ENCODE measurements at places on chromosomes 6 and 20. TPM values are rescaled to one million over a fixed set of nuclear protein-coding genes. Genes with fewer than 3 reads are reported as not detected.

The ZNF165 gene
- total RNA-seq, result 0.43 TPM

The PDE10A gene
- 4.4 TPM for total RNA-seq

The BAG2 gene
- total RNA-seq, result 14.1 TPM

The TP53INP2 gene
- 2.8 TPM for total RNA-seq

The CYP39A1 gene
- 0.03 TPM for total RNA-seq

The GHRH gene
- not detected for total RNA-seq

The EYA2 gene
- total RNA-seq, result not detected

The EDEM2 gene
- total RNA-seq, result 37.6 TPM

The CDSN gene
- not detected for total RNA-seq

GRCh38 chr20:1196634-1197033, 6.6 kb upstream of the C20orf202 start:
- DNase-seq, result no peak

DNA sequence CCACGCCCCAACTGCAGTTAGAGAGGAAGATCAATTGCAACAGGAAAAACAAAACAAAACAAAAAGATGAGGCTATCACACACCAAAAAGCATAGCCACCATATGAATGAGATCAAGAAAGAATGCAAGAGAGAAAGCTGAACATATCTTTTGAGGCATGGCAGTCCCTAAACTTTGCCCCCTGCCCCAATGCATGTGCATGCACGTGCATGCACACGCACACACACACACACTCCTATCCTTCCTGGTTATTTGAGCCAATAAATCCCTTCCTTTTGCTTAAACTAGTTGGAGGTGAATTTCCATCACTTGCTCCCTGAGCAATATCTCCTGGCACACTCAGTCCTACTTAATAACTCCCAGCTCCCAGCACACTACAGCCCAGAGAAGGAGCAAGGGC, 48.6 kb upstream of the FOXP4 start:
- DNase-seq, result no peak

DNA sequence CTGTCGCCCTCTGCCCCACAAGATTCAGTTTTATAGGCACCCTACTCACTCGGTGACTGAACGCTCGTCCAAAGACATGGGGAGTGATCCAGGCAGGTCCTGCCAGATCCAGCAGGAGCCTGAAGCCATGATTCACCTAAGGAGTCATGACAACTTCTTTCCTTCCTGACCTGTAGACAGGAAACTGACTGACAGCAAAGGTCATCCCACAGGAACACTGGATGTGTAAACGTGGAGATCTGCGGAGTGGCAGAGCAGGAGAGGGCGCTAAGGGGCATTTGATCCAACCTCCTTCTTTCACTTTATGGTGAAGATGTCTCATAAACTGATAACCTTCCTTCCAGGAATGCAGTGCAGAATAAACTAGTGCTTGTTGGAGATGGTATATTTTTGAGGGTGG, 192.2 kb downstream of the GJA10 start:
- peak; percentile 93 for DNase-seq

DNA sequence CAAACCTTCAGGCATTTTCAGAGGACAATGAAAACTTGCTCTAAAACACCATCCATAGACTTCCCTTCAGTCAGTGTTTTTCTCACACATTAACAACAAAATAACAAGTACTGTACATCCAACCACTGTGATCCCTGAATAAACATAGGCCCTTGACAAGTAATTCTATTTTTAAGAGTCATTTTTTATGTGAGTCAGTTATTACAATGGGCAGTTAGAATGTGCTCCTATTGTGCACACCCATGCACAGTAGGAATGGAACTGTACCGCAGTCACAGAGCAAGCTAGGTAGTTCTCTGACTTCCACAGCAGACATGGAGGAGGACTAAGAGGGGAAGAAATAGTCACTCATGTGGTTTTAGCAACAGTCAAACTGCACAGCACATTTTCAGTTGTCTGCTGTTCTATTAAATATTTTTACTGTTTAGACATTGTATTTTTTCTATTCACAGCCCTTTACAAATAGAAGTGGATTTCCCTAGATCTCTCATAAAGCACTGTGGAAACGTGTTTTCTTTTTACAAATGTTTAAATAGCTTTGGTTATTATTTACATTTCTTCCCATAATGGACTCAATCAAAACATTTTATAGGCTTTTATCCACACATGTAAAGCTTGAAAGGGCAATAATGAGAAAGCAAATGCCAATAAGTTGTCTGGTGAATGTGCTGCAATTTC, 100.4 kb downstream of the JAG1 start:
- DNase-seq, result no peak

DNA sequence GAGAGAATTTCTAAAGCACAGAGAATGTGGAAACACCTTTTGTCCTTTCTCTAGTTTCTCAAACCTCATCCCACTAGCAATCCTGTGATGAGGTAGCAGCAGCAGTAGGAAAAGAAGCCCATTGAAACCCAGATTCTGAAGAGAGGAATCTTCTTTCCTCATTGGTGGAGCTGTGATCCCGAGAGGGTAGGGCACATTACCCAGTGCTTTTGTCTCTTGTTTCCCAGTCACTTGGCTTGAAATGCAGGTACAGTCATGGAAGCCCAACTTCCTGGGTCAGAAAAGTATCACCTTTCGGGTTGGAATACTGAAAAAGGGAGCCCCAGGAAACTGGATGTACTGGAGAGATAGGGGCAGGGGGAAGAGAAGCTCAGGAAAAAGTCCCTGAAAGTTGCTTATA, 417.4 kb downstream of the TBC1D32 start:
- DNase-seq, result no peak

GRCh38 chr6:101539510-101540245, 146.2 kb downstream of the GRIK2 start:
- peak; percentile 60 for DNase-seq

- DNase-seq, result peak; percentile 10
Measured at GRCh38 chr6:4021854-4022695, 56.9 kb downstream of the FAM217A start.

- DNase-seq, result no peak
Measured at GRCh38 chr6:68654134-68654533, 19.1 kb downstream of the ADGRB3 start.

- DNase-seq, result no peak
Measured at GRCh38 chr6:75458895-75459294, 34.7 kb downstream of the FILIP1 start.

- DNase-seq, result no peak
Measured at GRCh38 chr6:167578371-167578901, 248.3 kb upstream of the AFDN start.

DNA sequence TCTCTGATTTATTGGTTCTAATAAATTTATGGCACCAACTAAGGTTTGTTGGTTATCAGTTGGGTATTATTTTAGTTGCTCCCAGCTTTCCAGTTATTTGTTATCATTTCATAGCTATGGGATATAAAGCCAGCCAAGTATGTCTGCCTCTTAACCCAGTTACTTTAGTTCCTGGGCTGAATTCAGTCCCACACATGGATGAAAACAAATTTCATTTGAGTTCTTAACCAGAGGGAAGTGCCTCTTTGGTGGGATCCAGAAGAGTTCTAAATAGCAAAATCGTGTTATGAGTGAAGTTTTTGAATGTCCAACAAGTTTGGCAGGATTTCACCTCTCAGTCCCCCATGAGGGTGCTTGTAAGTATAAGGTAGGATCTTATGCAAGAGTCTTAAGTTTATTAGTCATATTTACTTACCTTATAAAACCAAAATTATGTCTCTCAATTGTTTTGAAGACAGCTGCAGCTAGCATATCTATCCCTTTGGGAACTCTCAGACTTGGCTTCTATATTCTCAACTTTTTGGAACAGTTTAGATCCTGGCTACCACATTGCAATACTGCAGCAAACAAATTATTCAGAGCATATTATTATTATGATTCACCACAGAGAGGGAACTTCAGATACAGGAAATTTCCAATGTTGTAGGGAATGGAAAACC, 683.6 kb downstream of the BCKDHB start:
- no peak for DNase-seq

- DNase-seq, result no peak
Measured at GRCh38 chr6:1698527-1698926, 88.8 kb downstream of the FOXC1 start.

DNA sequence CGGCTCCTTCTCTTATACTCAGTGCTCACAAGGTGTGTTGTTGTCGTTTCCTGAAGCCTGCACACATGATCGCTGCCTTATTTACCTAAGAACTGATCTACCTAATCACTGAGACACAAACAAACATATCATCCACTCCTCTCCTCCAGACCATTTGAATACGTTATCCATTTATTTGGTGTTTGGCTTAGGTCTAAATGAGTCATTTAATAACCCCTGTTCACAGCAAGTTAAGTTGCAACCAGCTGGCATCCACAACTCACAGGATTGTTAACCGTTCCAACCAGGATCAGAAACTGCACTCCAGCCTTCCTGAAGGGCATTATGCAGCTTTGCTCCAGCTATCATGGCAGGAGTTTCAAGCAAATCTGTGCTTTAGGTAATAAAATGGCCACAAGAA, 511.1 kb upstream of the MAP3K7 start:
- DNase-seq, result no peak

DNA sequence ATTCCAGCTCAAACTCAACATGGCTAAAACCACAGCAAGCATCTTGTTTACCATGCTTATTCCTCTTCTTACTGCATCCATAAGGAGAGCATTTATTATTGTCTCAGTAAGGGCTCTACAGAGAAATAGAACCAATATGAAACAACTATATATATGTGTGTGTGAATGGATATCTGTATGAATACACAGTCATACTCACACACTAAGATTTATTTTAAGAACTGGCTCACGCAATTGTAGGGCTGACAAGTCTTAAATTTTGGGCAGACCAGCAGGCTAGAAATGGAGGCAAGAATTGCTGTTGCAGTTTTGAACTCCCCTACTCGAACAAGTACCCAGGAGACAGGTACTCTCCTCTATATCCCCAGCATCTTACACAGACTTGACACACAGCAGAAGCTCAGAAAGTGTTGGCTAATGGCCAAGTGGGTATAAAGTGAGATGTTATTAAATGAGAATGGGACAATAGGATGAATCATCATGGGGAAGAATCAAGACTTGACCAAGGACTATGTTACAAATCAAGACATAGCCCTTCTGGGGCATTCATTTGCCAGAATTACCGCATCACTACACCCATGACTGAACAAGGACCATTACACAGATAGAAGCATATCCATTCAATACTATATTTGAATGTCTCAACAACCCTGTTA, 13.0 kb downstream of the ZHX3 start:
- peak; percentile 34 for DNase-seq

GRCh38 chr6:13303668-13304017, 24.7 kb downstream of the TBC1D7 start:
- peak; percentile 43 for DNase-seq

- no peak for DNase-seq
Measured at GRCh38 chr6:73394577-73395354, at the start of gene DDX43. DDX43 (plus strand) TSS chr6:73394828; CDS start chr6:73394906, 78 bp downstream.

- DNase-seq, result no peak
Measured at GRCh38 chr6:129507059-129507807, 202.7 kb downstream of the ARHGAP18 start.

- DNase-seq, result no peak
Measured at GRCh38 chr20:46276531-46276930, 31.8 kb downstream of the CDH22 start.

GRCh38 chr20:58892141-58892931, 39.8 kb downstream of the GNAS start:
- DNase-seq, result peak; percentile 62
